Islet precursor cell (in vitro differentiated cells): ENCODE measurements at places on chromosomes 4 and X.

- peak; percentile 62 for DNase-seq
Observed at GRCh38 chr4:149605601-149606378, 209.9 kb downstream of the IQCM start.

DNA sequence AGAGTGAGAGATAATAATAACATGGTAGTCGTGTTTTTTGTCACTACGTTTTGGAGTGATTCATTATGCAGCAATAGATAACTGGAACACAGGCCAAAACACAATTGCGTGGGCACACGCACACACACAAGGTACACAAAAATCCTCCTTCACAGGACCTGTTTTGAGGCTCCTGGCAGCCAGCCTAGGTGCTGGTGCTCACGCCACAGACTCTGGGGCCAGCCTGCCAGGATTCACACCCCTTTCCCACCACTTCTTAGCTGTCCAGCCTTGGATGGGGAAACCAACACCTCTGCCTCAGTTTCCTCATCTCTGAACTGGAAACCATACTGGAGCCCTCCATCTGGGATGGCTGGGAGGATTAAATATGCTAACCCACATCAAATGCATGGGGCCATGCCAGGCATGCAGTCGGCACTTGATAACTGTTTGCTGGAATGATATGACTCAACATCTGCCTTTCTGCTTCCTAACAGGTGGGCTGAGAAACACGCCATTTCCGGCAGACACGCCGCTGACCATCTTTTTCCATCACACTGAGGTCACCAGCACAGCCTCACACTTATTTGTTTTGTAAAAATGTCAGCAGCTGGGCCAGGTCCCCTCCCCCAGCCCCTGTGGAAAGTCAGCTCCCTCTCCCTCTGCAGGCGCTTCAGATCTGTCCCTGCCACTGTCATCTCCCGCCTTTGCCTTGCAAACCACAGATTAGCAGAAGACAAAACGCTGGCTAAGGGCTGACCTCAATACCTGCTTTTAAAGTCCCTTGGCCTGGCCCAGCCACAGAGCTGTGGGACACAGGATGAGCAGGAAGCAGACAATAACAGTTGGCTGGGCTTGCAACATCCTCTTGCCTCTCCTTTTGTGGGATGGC is 237.5 kb downstream of the BCOR start:
- peak; percentile 94 for DNase-seq

DNA sequence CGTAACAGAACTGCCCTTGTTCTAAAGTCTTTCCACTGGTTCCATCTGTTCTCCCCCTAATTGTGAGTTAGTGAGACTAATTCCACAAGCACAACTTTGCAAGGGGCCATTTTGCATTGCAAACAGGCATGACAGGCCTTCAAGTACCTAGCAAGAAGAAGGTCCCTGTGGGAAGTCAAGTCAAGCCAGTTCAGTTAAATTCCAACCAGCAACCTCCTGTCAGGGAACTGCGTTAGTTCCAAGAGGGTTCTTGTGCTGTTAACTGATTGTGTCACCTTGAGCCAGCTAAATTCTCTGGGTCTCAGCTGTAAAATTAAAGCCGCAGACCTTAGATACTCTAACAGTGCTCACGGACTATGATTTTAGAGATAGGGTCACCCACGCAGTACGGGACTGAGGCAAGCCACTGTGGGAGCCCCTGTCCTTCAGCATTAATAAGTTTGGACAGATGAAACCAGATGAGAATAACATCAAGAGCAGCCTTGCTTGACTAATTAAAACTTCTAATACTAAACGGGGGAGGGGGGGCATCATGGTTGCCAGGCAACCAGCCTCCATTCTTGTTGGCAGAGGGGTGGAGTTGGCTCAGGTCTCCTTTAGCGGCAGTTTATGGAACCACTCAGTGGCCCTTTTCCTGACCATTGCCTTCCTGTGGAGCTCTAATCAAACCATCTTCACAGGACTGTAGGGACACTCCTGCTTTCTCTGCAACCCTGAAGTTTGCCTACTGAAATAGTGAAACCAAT is 24.1 kb upstream of the TMEM150C start:
- DNase-seq: no peak

- DNase-seq: no peak
Observed at GRCh38 chr4:7657545-7658297, 223.0 kb upstream of the PSAPL1 start.

- no peak for DNase-seq
Observed at GRCh38 chr4:77615153-77615552, 9.5 kb downstream of the CXCL13 start.

DNA sequence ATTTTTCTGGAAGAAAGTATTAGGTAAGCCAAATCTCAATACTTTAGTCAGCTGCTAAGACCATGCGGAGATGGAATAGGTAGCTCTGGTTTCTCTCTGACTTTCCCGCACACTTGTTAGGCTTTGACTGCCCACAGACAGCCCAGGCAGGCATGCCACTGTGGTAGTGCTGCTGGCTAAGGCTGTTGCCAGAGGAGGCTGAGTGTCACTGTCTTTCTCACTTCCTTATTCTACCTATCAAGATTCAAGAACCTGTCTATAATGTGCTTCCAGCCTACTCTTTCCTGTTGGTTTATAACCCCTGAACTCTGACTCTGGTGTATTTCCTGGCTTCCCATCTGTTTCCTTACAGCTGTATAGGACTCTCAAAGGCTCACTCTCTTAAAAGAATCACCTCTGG is 81.8 kb upstream of the TRPC5 start:
- DNase-seq: no peak

GRCh38 chrX:19040373-19040772 is 56.5 kb upstream of the PHKA2 start:
- no peak for DNase-seq

DNA sequence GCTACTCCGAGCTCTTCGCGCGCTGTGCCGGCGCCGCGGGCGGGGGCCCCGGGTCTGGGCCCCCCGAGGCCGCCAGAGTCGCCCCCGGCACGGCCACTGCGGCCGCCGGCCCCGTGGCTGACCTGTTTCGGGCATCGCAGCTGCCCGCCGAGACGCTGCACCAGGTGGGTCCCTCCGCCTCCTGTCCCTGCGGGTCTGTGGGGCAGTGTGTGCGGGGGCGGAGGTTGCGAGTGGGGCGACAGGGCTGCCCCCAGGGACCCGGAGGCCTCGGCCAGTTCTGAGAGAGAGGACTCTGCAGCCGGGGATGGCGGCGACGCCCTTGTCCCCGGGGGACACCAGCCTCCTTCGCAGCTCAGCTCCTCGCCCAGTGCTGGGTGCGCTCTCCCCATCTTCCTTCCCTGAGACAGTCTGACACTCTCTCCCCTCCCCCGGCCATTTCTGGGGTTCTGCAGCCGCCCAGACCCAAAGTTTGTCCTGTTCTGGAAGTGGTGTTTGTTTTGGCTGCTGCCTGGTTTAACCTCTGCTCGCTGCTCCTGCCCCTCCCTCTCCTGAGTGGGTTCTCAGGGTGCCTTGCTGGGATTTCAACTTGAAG is 609 bp downstream of the REPS2 start:
- DNase-seq: peak; percentile 60

DNA sequence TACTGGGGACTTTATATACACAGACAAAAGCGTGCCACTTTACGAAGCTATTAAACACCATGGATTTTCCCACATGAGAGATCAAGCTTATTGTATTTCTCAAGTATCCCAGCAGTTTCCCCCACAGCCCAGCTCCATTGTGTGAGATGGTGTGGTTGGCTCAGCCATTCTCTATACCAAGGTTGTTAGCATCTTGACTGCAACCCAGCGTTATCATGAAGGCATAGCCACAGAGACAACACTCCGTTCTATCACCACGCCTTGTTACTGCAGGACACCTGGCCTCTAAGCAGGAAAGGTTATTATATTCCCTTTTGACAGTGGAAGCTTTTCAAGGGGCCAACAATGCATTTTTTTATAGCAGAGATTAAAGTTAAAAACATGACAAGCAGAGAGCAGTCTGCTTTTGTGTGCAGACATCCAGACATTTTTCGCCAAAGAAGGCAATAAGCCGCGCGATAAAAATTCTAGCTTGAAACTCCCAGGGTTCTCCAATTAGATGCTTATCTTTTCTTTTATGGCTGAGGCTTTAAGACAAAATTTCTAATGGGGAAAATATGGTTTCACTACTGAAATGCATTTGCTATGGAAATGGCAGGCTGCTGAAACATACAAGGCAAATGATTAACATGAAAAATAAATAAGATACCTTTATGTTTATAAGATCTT is 206.1 kb downstream of the MID1 start:
- no peak for DNase-seq

GRCh38 chr4:31442236-31442635 is 722.1 kb downstream of the PCDH7 start:
- peak; percentile 64 for DNase-seq

GRCh38 chr4:94802091-94802490 is 44.3 kb downstream of the BMPR1B start:
- DNase-seq: no peak

DNA sequence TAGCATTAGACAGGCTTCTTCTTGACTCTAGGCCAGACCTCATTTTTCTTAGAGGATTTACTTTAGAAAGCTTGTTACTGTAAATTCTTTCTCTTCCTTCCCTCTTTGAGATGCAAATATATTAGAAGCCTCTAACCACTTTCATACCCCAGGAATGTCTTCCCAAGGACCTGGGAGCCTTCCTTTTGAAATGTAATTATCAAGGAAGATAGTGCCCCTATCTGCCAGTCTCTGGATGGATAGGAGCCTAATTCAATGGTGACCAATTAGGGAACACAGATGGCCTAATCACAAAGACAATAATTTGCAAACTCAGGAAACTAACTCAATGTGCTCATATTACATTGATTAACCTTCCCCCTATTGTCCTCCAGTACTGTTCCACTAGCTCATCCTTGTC is 145.6 kb upstream of the DCAF8L1 start:
- no peak for DNase-seq

DNA sequence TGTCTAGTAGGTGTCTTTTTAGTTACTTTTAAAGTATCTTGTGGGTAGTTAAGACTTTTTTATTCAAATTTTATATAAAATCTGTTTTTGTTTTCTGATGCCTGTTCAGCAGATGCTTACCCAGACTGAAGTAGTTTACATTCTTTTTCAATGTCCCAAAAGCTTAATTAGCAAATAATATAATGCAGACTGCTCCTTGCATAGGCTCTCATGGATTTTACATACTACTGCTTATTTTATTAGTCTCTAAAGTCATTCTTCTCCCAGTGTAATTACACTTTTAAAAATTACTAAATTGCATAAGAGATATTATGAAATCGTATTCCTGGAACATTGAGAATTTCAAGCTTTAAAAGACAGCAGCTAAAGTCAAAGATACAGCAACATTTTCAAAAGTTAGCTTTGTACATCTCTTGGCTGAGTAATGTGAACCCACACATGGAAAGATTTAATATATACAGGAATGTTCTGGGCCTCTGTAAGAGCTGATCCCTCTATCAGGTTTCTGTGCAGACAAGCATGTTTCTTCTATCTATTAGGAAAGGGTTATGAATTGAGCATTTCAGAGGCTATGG is 148.4 kb upstream of the SPRY1 start:
- no peak for DNase-seq

GRCh38 chr4:158819942-158820786 is 51.3 kb downstream of the FNIP2 start:
- no peak for DNase-seq
